Cardiac fibroblast (primary cell): ENCODE measurements at places on chromosomes 2 and 18.

- no peak for DNase-seq
Measured at GRCh38 chr2:22126106-22126505, 1002.3 kb downstream of the TDRD15 start.

GRCh38 chr2:196066291-196067087 lies 2.1 kb downstream of the DNAH7 start:
- DNase-seq = peak; percentile 62

- no peak for DNase-seq
Measured at GRCh38 chr18:12012697-12013096, 31.4 kb downstream of the IMPA2 start.

DNA sequence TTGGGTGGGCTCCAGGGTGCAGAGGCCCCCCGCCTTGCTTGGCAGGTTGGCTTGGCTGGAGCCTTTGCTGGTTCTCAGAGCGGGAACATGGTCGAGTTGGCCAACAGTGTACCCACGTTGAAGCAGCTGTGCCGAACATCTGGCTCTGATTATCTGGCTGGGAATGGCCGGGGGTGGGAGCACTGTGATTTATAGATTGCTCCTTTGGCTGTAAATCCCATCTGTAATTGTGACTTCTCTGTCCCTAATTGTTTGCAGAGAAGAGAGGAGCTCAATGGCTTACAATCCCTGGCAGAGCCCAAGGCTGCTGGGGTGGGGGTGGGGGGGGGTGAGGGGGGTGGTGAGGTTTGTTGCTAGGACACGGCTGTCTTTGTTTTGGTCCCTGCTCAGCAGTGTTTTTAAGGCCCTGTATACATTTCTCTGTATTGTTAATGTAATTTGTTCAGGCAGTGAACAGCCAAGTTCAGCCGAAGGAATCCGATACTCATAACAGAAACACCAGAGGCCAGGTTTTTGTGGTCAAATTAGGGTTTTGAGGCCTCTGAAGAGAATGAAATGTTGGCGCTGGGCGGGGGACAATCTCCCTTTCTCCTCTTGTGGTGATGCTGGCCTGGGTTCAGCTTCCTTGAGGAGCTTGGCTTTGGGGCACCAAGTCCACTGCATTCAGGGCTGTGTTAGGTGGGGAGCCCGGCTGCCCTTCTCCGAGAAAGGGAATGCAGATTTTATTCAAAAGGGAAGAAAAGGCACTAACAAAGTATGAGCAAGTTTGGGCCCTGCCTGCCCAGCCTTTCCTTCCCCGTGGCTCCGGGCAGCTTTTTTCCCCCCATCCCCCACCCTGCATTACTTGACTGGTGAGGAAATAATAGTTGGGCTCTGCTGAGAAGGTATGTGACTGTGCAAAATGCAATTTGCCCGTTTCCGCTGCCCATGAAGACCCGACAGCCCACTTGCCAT lies 82.5 kb downstream of the TCF7L1 start:
- peak; percentile 78 for DNase-seq

- no peak for DNase-seq
Measured at GRCh38 chr2:151336863-151337371, 20.5 kb upstream of the TNFAIP6 start.

- no peak for DNase-seq
Measured at GRCh38 chr2:228516019-228516418, 334.5 kb upstream of the SPHKAP start.

- DNase-seq = peak; percentile 75
Measured at GRCh38 chr2:238908960-238909951, 61.4 kb downstream of the TWIST2 start.

- peak; percentile 78 for DNase-seq
Measured at GRCh38 chr2:119407430-119408220, 24.0 kb upstream of the TMEM37 start.

DNA sequence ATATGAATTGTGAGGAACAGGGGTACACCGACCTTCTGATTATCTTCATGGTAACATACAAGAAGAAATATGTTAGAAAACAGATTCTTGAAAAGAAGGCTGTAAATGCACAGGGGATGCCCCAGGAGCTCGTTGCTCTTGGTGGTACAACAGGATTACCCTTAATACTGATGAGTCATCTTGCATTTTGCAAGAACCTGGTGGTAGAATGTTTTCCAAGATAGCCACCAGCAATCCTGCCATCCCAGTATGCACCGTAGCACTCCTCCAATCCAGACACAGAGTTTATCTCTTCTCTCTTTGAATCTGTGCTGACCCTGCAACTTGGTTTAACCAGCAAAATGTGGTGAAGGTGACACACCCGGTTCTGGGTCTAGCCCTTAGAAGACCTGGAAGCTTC lies 238.3 kb downstream of the EN1 start:
- DNase-seq = no peak

DNA sequence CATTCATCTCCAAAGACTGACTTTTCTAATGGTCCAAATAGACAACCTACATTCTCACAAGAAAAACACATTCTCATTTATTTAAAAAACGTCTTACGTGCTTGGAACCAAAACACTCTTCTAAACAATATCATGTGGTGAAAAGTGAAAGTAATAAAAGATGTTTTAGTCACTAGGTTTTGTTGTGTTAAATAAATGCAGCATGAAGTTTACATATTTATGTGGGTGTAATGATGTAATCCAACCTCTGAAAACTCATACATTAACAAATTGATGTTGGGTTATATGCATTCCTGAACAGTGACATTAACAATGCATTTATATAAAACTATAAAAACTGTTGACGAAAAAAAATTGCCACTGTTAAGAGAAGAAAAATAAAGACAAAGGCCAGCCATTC lies 55.1 kb upstream of the ACVR2A start:
- peak; percentile 17 for DNase-seq

- DNase-seq = no peak
Measured at GRCh38 chr2:155161314-155161713, 462.8 kb downstream of the KCNJ3 start.

DNA sequence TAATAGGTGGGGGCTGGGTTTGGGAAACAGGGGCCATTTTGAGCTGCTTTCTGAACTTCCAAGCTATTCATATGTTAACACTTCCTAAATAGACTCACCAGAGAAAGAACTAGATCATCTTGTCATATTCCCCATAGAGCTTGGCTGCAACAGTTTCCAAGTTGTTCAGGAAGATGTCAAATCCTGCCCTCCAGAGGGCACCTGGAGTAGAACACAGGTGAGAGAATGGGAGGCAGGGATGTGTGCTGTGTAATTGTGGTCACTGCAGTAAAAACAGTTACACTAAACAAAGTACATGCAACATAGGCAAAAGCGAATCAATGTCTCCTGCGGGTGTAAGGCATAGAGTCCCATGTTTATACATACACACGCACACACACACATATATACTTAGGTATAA lies 34.5 kb upstream of the LRRC30 start:
- DNase-seq = no peak
